ENCODE measurements at places on chromosomes 12 and 14.

DNA sequence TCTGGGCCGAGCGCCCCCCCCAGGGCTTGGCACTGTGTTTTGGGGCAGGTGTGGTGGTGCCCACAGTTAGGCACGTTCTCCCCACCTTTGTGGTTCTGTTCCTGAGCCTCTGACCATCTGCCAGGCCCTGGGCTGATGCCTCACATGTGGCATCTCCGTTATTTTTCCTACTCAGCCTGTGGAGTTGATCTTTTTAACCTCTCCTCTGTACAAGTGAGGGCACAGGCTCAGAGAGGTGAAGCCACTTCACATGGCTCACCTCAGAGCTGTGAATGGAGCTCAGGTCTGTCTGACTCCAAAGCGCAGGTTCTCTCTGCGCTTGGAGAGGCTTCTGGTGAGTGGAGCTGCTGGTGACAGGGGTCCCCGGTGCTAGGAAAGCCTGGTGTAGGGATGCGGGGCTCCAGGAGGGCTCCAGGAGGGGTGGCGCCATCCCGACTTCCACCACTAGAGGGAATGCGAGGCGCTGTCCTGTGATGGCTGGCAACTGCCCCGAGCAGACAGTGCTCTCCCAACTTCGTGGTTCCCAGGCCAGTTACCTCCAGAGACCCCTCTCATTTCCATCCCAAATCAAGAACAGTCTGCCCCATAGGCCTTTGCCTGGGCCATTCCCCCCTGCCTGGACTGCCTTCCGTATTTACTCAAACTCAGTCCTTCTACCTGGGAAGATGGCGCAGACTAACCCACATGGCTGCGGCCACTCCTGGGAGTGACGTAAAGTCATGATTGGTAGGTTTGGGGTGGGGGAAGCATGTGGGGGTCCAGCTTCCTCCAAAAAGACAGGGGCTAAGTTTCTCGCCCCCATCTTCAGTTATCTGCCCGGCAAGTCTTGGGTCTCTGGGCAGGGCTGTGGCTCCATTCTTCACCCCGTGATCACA lies 9.9 kb downstream of the BCL7A start:
- peak; percentile 77 for DNase-seq

- DNase-seq = no peak
Observed at GRCh38 chr12:78929075-78929418, 64.5 kb downstream of the SYT1 start.

- no peak for DNase-seq
Observed at GRCh38 chr12:68971404-68971803, 38.4 kb upstream of the CPM start.

DNA sequence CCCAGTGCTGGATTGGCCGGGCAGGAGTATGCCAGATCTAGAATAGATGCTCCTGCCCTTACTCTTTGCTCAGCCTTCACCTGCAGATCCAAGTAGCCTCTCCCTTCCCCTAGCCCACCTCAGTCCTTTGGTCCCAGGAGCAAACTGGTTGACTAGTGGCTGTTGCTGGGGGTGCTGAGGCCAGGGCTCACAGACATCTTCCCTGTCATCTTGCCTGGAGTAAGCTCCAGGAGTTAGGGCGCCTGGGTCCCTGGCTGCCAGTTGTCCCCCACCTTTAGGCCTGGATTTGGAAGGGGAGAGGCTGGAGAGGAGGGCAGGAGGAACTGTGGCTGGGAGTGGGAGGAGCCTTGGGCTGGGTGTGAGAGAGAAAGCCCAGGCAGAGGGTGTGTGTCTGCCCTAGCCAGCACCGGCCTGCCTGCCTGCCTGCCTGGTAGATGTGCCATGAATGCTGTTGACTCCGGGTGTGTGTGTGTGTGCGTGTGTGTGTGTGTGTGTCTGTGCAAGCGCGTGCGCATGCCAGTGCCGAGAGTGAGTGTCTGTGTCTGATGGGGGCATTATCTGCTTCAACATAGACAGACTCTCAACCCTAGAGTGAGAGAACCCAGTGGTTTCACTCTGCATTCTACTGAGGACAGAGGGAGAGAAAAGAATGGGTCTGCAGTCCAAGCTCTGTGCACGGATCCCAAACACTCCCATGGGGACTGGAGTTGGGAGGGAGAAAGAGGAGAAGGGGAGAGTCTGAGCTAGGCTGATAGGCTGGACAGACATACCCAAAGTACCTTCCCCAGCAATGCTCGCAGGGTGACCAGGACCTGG lies 845 bp upstream of the RARG start:
- DNase-seq = no peak

- DNase-seq = no peak
Observed at GRCh38 chr14:75604979-75605851, 26.8 kb downstream of the FLVCR2 start.

GRCh38 chr12:12941450-12942350 lies 10.3 kb downstream of the GPRC5D start:
- no peak for DNase-seq

- peak; percentile 77 for DNase-seq
Observed at GRCh38 chr14:68824517-68825347, 31.9 kb upstream of the ZFP36L1 start.

DNA sequence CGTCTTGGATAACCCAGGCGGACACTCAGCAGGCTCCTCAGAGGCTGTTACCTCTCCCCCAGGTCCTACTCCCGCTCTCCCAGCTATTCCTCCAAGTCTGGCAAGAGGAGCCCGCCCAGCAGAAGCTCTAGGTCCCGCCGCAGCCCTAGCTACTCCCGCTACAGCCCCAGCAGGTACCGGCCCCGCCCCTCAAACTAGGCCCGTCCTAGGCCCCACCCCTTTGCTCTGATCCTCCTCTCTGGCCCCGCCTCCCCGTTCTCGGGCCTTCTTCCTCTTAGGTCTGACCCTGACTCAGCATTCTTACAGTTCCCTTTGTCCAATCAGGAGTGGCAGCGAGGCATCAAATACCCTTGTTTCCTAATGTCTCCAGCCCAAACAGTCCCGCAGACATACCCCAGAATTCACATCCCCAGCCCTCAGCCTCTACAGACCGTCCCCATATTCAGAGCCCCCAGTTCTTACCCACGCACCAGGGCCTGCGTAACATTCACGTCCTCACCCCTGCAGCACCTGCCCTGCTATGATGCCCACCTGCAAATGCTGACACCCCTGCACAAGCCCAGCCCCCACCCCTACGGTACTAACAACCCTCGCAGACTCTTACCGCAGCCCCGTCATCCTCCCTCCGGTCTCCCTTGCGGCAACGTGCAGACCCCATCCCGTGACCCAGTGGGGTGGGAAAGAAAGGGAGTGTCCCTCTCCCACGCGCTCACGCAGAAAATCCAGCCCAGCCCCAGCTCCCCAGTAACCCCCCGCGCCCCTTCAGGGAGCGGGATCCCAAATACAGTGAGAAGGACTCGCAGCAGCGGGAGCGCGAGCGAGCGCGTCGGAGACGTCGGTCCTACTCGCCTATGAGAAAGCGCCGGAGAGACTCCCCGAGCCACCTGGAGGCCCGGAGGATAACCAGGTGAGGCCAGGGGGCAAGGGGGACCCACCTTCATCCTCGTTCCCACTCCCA lies 25.0 kb upstream of the HSPB8 start:
- no peak for DNase-seq

GRCh38 chr14:103526914-103527248 lies 2.1 kb upstream of the TRMT61A start:
- no peak for DNase-seq

GRCh38 chr14:73888971-73889370 lies 2.3 kb downstream of the ZNF410 start:
- no peak for DNase-seq

DNA sequence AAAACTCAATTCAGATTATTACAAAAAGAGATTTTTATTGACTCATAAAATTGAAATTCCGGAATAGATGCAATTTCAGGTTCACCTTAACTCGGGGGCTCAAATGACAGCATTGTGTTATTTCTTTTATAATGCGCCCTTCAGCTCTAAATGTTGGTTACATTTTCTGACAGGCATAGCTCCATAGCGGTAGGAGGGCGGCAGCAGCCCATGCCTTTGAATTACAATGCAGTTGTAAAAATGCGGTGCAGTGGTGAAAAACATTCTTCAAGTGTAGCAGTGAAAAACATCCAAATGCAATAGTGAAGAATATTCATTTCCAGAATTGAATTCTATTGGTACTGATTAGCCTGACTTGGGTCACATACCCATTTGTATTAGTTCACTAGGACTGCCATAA lies 215.3 kb upstream of the PKP2 start:
- DNase-seq = no peak

- DNase-seq = no peak
Observed at GRCh38 chr12:56775638-56776037, 12.5 kb downstream of the HSD17B6 start.

- DNase-seq = no peak
Observed at GRCh38 chr12:118220702-118221101, 84.8 kb downstream of the PEBP1 start.

- no peak for DNase-seq
Observed at GRCh38 chr12:74906224-74906623, 303.4 kb downstream of the KCNC2 start.

- DNase-seq = no peak
Observed at GRCh38 chr12:44837114-44837755, 38.9 kb downstream of the NELL2 start.

DNA sequence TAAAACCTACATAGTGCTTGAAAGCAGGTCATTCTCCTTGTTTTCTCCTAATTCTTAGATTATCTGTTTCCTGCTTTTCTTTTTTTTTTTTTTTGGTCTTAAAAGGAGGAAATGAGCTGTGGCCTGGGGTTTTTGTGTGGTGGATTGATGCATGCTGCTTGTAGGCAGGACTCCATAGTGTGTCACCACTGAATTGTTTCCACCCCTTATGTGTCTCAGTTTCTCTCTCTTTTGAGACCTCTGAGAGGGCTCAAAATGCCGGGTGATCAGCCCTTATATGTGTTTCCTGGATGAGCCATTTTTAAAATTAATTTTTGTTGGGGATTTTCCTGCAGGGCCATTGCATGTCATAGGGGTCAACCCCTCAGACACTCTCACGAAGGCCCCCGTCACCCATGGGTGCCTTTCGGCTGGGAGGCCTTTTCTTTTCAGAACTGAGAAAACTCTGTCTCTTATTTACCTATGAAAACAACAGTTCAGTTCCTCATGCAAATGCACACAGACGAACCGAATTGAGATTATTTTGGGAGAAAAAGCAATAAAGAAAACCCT lies 32.0 kb upstream of the LRRK2 start:
- DNase-seq = no peak

GRCh38 chr14:94946244-94946643 lies 176.3 kb upstream of the GSC start:
- DNase-seq = no peak

- peak; percentile 83 for DNase-seq
Observed at GRCh38 chr12:50057000-50057841, at the start of gene ASIC1. Gene ASIC1, plus strand, starts transcription at chr12:50057596. Its CDS starts 1,171 bp downstream, at chr12:50058767.

GRCh38 chr12:89080793-89081465 lies 271.4 kb downstream of the DUSP6 start:
- no peak for DNase-seq

- no peak for DNase-seq
Observed at GRCh38 chr12:89800435-89800834, 91.8 kb upstream of the ATP2B1 start.

GRCh38 chr12:6764011-6764828 lies 1.9 kb upstream of the PTMS start:
- peak; percentile 92 for DNase-seq

DNA sequence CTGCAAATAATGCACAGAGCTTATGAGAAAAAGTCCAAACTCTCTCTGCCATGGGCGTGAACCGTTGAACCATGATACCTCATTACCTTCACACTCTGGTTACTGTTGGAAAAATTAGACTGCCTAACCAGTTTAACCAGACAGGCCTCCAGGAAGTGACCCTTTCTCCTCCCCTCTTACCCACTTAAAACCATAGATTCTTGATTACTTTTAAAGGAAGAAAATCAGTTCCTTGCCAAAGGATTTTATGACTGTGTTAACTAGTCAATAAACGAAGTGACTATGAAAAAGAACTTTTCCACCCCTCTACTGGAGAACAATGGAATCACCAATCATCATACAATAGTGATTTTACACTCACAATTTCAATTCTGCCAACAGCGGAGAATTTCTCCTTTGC lies 254.0 kb upstream of the ATP2B1 start:
- no peak for DNase-seq

DNA sequence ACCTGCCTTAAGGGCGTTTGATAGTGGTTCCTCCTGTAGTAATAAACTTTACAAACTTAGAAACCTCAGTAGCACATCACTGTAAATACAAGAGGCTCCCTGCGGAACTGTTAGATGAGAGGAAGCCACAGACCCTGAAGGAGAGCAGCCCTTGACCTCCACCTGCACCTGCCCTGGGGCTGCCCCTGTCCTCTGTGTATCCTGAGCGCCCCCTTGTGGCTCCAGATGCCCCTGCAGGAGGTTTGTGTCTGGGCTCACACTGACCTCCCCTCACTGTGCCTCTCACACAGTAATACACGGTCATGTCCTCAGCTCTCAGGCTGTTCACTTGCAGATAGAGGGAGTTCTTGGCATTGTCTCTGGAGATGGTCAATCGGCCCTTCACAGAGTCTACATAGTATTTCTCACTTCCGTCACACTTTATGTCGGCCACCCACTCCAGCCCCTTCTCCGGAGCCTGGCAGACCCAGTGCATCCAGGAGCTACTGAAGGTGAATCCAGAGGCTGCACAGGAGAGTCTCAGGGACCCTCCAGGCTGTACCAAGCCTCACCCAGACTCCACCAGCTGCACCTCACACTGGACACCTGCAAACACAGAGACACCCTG lies 1059.8 kb downstream of the TMEM121 start:
- no peak for DNase-seq

DNA sequence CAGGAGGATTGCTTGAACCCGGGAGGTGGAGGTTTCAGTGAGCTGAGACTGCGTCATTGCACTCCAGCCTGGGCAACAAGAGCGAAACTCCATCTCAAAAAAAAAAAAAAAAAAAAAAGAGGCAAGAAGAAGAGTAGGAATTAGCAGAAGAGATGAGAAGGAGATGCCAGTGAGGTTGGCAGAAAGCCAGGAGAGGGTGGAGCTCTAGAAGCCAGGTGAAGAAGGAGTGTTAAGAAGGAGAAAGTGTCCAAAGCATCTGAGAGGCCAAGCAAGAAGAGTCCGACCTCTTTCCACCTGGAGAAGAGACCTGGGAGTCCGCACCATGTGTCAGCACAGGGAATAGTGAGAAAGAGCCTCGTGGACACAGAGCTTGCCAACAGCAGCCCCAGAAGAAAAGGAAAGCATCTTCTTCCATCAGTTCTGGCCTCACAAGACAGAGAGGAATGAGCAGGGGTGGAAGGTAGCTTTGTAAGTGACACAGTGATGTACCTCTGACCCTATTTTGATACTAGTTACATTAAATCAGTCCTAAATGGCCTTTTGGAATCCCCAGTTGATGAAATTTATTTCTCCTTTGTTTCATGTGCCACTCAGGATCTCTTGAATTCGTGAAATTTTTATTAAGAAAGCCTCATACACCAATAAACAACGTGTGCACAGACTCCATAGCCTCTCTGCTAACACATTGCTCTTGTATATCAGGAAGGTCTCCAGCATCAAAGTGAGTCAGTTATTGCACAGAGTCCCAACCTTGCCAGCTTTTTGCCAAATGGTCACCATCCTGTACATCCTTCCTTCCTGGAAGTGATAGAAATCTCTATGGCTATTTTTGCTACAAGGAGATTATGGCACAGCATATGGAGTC lies 70.6 kb downstream of the SAMD4A start:
- no peak for DNase-seq

GRCh38 chr12:26153421-26154154 lies 28.8 kb upstream of the BHLHE41 start:
- no peak for DNase-seq

GRCh38 chr12:4506870-4507269 lies 31.8 kb upstream of the RAD51AP1 start:
- no peak for DNase-seq

GRCh38 chr12:20183563-20183962 lies 184.8 kb upstream of the PDE3A start:
- no peak for DNase-seq

Measured in 8988T (cell line).